ENCODE measurements at places on chromosomes 6 and 20.

DNA sequence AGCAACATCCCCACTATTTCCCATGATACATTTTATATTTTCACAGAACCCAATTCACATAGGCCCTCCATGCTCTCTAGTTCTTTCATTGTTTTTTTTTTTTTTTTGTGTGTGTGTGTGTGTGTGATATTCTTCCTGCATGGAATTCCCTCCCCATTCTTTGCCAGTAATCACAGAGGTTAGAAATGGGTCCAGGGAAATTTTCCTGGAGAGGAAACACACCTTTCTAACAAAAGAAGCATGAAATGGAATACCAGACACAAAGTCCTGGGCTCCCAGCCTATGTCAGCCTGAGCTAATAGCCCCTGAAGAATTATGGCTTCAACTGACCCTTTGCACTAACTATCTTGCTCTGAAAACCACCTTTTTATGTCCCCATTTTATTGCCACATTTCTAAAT is 194.2 kb upstream of the NT5E start:
- no peaks in the 10 kb centered on the region for H3K4me1 ChIP-seq
- no peaks in the 10 kb centered on the region for H3K36me3 ChIP-seq

DNA sequence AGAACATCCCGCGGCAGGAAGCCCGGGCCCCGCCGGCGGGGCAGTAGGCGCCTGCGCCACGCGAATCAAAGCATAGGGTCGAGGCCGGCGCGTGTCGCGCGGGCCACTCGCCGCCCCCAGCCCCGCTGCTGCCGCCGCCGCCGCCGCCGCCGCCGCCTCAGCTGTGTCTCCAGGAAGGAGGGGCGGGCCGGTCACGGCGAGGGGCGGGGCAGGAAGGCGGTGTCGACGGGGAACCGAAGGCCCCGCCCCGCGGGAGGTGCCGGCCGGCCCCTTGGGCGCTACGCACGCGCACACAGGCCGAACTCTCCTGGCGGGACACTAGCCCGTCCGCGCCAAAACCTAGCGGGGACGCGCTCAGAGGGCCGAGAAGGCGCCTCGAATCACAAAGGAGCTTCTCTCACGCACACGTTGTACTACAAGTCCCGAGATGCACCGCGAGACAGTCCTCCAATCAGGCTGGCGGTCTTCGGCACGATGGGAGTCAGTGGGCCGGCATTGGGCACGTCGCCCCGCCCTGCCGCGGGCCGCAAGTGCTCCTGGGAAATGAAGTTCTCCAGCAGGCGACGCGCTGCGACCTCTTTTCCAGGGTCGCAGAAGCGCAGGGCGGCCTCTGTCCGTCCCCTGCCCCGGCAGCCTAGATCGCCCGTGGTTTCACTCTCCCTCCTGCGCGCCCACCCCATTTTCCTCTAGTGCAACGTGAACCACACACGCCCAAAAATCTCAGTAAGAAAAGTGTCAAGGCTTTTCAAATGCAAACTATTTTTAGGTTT is at the start of gene RALGAPA2:
Gene RALGAPA2, minus strand, starts transcription at position 171 of the 770 bp plus-strand sequence. Its CDS starts 164 bp downstream, at position 7.
- H3K27ac ChIP-seq: peak within 1 kb of the TSS; percentile 86
- H3K27me3 ChIP-seq: no peaks in the 10 kb centered on the region
- peak; percentile 96 for DNase-seq
- peaks cover 34% of the 10 kb centered on the region for H3K4me1 ChIP-seq
- peak within 1 kb of the TSS; percentile 87 for H3K4me3 ChIP-seq

GRCh38 chr6:117156741-117157140 is 108.6 kb upstream of the VGLL2 start:
- no peak overlapping the region for H3K27ac ChIP-seq
- no peaks in the 10 kb centered on the region for H3K4me1 ChIP-seq
- no peak overlapping the region for H3K4me3 ChIP-seq
- no peaks in the 10 kb centered on the region for H3K36me3 ChIP-seq
- H3K27me3 ChIP-seq: no peaks in the 10 kb centered on the region

DNA sequence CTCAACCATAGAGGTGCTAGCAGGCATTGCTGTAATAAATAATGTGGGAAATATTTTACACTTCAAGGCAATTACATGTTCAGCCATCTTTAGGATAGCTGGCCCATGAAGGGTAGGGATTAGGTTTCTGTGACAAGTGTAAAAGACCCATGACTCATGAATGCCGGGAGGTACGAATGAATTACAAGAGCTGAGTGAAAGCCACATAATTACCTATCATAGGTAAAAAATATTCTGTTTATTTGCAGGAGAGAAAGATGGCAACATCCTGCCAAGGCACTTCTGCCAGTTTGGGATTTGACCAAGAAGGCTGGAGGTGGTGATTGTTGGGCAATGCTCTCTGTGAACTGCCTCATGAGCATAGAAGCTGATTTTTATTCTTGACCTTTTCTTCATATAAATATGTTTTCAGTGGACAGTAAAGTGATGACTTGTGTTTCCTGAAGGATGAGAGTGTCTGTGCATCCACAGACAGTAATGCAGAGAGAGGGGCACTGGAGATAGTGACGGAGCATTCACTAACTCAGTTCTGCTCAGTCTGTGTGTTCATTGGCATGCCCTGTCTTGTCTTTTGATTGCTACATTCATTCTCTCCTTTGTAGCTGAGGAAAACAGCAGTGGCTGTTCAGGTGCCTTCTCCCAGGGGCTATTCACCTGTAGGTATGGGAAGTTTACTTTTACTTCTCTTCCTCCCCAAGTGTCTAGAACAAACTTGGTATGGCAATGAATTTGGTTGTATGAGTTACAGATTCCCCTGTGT is 481.1 kb downstream of the TFAP2B start:
- no peak overlapping the region for H3K27ac ChIP-seq
- H3K4me3 ChIP-seq: no peak overlapping the region
- H3K4me1 ChIP-seq: no peaks in the 10 kb centered on the region
- H3K27me3 ChIP-seq: no peaks in the 10 kb centered on the region
- H3K36me3 ChIP-seq: no peaks in the 10 kb centered on the region
- no peak for DNase-seq

DNA sequence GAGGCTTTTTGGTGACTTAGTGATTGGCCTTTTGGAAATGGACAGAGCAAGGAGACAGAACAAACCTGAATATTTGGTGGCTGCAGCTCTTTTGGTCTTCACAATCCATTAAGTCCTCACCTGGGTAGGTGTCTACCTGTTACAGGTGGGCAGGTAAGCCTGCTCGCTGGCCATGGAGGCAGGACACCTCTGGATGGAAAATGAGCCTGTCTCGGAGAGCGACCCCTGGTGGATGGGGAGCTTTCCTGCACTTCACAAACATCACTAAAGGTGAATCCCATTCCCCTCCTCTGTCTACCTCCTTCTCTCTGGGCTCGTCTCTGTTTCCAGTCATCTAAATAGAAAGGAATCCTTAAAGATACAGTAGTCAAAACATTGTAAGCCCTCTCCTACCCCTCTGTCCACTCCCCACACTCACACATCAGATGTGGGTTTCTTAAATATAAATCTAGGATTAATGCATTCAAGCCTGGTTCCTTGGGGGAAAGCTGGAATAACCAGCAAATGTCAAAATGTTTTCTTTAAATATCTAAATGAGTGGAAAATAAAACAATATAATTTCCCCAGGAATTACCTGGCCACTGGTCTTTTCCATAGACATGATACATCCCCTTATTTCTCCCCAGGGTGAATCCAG is 304.9 kb downstream of the CDH26 start:
- no peaks in the 10 kb centered on the region for H3K27me3 ChIP-seq
- peaks cover 11% of the 10 kb centered on the region for H3K4me1 ChIP-seq
- DNase-seq: peak; percentile 63
- no peak overlapping the region for H3K4me3 ChIP-seq
- no peak overlapping the region for H3K27ac ChIP-seq

DNA sequence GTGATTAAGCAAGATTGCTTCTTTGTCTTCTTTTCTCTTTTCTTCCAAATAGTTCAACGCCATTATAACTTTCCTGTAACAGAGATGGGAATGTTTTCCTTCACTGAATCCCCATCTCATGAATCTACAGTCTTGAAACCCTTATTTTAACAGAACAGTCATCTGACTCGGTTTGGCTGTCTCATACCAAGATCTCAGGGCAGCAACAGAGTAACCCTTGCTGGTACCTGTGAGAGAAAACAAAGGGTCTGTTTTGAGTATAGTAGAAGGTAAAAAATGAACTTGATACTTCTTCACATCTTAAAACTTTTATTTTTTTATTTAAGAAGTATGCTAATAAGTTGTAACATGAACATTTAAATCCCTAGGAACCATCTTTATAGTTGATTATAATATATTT is 19.6 kb upstream of the DSE start:
- no peaks in the 10 kb centered on the region for H3K36me3 ChIP-seq
- no peaks in the 10 kb centered on the region for H3K27me3 ChIP-seq
- no peaks in the 10 kb centered on the region for H3K4me1 ChIP-seq
- DNase-seq: no peak
- H3K4me3 ChIP-seq: no peak overlapping the region

DNA sequence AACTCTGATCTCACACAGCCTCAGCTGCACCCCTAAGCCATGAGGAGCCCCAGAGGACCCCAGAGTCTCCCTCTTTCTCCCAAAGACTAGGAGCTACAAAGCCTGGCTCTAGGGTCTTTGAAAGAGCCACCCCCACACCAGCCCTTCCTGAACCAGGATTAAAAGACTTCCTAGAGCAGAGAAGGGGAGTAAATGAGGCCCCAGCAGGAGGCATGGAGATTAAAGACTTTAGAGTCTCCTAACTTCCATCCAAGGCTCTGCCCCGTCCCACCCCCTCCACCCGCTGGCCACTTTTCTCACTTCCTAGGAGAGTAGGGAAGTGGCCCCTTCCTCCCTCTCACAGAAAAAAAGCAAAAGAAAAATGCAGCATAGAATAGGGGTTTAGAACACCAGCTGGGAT is 1.7 kb downstream of the PREX1 start:
- peak overlapping the region; percentile 81 for H3K4me3 ChIP-seq
- H3K4me1 ChIP-seq: peaks cover 50% of the 10 kb centered on the region
- peaks cover 20% of the 10 kb centered on the region for H3K27me3 ChIP-seq

DNA sequence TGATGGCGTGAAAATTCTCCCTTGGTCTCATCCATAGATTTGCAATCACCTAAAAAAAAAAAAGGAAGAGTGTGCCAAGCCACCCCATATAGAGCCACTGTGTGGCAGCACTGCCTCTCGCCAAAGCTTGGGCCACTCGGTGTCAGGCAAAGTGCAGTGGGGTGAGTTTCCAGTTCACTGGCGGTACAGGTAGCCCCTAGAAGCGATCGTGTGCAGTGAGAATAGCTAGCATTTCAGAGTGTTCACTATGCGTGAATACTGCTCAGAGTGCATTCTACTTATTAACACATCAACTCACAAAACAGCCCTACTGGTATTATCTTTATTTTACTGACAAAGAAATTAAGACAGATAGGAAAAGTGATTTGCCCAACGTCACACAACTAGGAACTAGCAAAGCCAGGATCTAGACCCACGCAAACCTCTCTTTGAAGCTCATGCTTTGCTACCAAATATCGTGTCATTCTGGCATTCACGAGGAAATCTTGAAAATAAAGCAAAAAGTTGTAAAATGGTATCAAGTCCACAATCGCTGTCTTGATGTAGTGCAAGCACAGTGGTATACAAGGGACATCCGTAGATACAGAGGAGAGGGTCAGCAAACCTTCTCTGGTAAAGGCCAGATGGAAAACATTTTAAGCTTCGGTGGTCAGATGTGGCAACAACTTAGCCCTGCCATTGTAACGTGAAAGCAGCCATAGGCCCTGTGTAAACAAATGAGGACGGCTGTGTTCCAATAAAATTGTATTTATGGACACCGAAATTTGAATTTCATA is 10.4 kb upstream of the GCNT2 start:
- H3K27ac ChIP-seq: no peak overlapping the region
- DNase-seq: peak; percentile 70
- no peak overlapping the region for H3K4me3 ChIP-seq
- no peaks in the 10 kb centered on the region for H3K36me3 ChIP-seq
- peaks cover 5% of the 10 kb centered on the region for H3K27me3 ChIP-seq

DNA sequence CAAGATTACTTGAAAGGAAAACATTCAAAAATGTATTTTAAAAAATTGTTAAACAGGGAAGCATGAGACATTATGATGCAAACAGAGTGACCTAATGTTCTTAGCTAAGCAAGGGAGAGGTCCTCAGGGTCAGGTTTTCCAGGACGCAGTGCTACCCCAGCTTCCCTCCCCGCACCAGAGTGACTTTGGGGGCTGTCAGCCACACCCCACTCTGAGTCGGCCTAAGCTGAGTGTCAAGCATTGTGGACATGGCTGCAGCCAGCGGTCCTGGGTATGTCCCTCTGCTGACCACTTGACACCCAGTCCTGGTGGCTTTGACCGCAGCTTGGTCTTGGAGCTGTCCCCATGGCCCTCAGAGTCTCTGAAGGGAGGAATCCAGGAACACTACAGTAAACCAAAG is 54.9 kb upstream of the CD93 start:
- no peak overlapping the region for H3K4me3 ChIP-seq
- no peak overlapping the region for H3K27ac ChIP-seq
- no peaks in the 10 kb centered on the region for H3K36me3 ChIP-seq
- H3K27me3 ChIP-seq: peaks cover 2% of the 10 kb centered on the region
- H3K4me1 ChIP-seq: peaks cover 8% of the 10 kb centered on the region
- no peak for DNase-seq

DNA sequence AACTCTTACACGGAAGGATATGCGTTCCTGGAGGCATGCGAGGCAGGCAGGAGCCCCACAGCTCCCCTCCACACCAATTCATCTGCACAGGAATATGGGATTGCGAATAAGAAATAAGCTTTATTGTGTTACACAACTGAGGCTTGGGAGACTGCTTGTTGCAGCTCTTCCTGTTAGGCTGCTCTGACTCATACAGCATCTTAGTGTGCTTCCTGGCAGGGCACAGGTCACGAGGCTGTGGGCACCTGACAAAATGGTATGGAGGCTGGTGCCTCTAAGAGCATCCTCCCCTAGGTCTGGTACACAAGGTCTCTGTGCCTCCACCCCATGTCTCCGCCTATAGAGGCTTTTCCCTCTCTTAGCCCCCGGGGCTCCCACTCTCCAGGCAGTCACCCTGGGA is 6.8 kb downstream of the SLC22A3 start:
- peaks cover 2% of the 10 kb centered on the region for H3K4me1 ChIP-seq
- no peak overlapping the region for H3K4me3 ChIP-seq

Data from activated naive CD4-positive, alpha-beta T cell treated with anti-CD3 and anti-CD28 coated beads for 36 hours (primary cell).